ENCODE measurements at places on chromosomes 5 and 9.

DNA sequence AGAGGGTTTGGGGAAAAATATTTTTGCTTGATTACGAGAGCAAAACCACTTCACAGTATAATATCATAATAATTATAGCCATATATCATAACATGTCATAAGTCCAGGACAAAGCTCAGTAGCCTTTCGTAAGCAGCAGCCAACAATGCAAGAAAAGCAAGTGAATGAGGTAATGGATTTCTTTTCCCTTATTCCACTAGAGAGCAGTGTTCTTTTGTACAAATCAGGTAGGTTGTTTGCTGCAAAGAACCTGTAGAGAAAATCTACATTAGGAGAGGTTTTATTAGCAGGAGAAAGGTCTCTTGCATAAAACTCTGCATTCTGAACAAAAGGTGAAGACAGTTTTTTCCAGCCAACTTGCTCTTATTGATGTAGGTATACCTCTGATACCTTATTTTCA lies 1033.4 kb downstream of the TLE4 start:
- H3K36me3 ChIP-seq, result no peaks in the 10 kb centered on the region
- no peak for DNase-seq
- H3K27ac ChIP-seq, result no peak overlapping the region
- H3K27me3 ChIP-seq, result no peaks in the 10 kb centered on the region
- no peak overlapping the region for H3K4me3 ChIP-seq

DNA sequence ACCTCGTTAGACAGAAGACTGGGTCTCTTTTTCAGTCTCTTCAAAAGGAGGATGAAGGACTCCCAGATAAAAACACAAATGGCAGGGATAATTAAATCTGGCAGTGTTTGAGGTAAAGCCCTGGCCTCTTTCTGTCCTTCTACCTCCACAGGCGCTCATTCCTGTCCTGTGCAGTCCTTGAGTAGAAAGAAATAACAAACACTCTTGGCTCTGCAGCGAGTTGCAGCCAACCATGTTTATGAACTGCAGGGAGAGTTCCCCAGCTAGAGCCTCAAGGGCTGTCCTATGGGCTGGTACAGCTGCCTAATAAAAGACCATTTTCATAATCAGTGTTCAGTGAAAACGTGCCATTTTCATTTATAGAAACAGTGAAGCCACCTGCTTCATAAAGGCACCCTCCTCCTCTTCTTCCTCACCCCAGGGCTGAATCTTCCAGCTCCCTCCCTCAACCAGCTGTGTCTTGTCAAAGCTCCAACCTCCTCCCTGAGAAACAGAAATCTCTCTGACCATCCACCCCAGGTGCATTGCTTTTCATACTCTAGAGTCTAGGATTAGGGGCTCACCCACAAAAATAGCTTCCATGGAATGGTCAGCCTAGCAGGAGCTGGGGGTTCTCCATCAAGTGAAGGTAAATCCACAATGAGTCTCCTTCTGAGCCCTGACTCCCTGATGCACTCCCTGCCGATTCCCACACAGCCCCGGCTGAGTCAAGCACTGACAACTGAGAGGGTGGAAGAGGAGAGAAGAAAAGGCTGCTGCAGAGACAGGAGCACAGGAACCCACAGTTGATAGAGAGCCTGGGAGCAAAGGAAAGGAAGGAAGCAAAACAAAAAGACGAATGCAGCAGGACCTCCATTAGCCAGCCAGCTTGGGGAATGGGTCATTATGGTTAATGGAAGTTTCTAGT lies 150.7 kb downstream of the CMYA5 start:
- H3K36me3 ChIP-seq, result no peaks in the 10 kb centered on the region
- peaks cover 23% of the 10 kb centered on the region for H3K4me1 ChIP-seq
- no peak overlapping the region for H3K4me3 ChIP-seq
- peak overlapping the region; percentile 9 for H3K27ac ChIP-seq
- DNase-seq, result no peak

DNA sequence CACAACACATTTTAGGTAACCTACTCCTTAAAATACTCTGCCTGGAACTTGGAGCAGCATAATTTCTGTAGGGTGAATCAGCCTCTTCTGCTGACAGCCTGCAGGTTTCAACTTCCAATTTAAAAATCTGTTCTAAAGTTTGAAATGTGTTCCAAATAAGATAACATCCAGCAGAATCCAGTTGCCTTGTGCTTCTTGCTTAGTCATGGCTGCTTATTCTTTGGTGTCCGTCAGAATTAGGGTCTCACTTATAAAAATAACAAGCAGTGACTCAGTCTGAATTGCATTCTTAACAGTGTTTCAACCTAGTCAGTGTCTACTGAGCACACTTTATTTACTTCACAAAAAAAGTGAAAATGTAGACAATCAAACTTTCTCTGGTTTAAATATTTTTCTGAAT lies 3.7 kb downstream of the CDH6 start:
- peaks cover 19% of the 10 kb centered on the region for H3K4me1 ChIP-seq
- H3K36me3 ChIP-seq, result no peaks in the 10 kb centered on the region
- no peak for DNase-seq
- H3K27me3 ChIP-seq, result peaks cover 82% of the 10 kb centered on the region

DNA sequence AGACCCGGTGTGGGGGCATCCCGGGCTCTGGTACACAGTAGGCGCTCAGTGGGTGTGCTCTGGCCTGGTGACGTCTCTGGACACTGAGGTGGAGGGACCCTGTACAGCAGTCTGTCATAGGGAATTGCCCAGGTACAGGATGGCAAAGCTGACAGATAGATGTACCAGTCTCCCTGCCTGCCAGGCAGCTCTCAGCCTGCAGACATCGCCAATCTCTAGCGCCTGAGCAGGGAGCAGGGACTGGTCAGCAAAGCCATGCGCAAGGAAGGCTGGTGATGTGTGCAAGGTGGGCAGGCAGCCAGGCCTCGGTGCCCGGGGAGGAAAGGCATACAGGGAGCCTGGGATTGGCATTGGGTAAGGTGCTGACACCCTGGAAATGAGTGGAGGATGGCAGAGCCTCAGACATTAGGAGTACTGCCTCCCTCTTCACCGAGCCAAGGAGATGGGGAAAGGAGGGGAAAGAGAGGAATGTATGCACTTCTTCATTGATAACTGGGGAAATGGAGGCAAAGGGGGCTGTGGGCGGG lies 33.9 kb upstream of the BRD3 start:
- peaks cover 60% of the 10 kb centered on the region for H3K27me3 ChIP-seq
- DNase-seq, result no peak
- no peaks in the 10 kb centered on the region for H3K4me1 ChIP-seq
- H3K27ac ChIP-seq, result no peak overlapping the region

DNA sequence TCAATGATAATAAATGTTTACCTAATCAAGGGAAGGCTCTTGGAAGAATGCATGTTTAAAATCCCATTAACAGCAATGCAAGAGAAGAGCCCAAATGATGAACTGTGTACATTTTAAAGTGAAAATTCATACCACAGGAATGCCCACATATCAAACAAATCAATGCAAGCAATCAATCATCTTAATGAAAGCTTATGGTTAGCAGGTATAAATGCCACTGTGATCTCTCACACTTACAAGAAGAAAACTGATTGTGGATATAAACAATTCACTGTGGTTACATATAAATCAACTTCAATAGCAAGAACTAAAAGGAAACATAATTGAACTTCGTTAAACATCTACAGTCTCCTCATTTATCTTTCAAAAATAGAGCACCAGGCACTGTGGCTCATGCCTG lies 161.0 kb upstream of the RORB start:
- H3K27ac ChIP-seq, result no peak overlapping the region
- H3K4me1 ChIP-seq, result no peaks in the 10 kb centered on the region
- H3K4me3 ChIP-seq, result no peak overlapping the region
- DNase-seq, result no peak
- no peaks in the 10 kb centered on the region for H3K36me3 ChIP-seq

GRCh38 chr5:77239126-77239741 lies 28.8 kb downstream of the PDE8B start:
- H3K27me3 ChIP-seq, result no peaks in the 10 kb centered on the region
- no peaks in the 10 kb centered on the region for H3K4me1 ChIP-seq
- H3K27ac ChIP-seq, result no peak overlapping the region

DNA sequence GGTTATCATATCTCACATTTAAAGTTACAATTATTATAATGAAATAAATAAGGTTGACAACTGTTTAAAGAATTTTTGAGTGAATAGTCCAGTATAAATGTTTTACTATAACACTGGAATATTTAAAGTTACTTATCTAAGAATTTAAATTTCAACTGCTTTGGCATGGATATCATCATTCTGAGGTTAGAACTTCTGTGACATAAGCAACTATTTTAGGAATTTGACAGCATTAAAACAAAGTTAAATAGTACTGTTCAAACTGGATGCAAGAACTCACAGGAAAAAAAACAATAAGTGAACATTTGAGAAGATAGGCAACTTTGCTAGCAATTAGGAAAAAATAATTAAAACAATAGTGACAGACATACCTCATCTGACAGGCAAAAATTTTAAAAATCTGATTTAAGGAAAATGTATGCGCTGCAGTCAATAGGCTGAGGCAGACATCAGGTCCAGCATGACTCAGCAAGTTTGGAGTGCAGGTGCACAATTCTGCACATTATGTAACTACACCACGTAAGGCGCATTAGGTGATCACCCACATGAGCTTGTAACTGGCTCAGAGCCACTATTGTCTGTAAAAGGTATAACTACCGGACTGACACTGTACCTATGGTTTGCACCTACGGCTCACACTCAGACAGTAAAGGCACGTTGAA lies 180.6 kb downstream of the PDE4D start:
- no peak overlapping the region for H3K27ac ChIP-seq
- no peaks in the 10 kb centered on the region for H3K36me3 ChIP-seq
- H3K4me1 ChIP-seq, result peaks cover 8% of the 10 kb centered on the region
- no peak for DNase-seq
- H3K27me3 ChIP-seq, result peaks cover 6% of the 10 kb centered on the region
